CD4-positive, alpha-beta T cell treated with Interleukin-15 for 4 hours (primary cell): ENCODE measurements at places on chromosomes 6 and 20.

DNA sequence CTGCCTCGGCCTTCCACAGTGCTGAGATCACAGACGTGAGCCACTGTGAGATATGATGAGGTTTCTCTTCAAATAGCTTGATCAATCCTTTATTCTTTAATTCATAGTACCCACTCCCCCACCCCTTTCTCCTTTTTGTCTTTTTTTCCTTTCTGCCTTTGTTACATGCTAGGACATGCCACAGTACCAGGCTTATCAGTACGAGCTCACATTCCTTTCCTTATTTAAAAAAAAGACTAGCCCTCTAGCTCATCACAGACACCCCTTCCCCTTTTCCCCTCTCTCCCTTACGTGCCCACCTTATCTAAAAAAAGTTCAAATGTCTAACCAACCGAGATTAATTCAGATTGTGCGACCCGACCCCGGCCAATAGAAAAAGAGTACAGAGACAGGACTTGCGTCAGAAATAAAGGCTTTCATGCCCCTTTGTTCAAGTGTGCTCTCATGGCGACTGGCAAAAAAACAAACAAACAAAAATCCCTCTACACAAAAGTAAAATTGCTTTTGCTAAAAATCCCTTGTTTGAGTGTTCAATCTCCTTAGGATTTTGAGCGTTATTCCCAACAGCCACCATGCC, 49.2 kb downstream of the MRAP2 start:
- no peak for DNase-seq

- no peak for DNase-seq
These were observed 3.9 kb downstream of the SYNJ2 start for GRCh38 chr6:157985378-157986155.

- no peak for DNase-seq
These were observed 150.8 kb downstream of the ASCC3 start for GRCh38 chr6:100730001-100730980.

- no peak for DNase-seq
These were observed 84.3 kb downstream of the THBS2 start for GRCh38 chr6:169169375-169169774.

GRCh38 chr6:33885132-33886057, 81.6 kb upstream of the MLN start:
- no peak for DNase-seq

GRCh38 chr6:75208298-75209183, 2.7 kb upstream of the COL12A1 start:
- DNase-seq, result peak; percentile 80

DNA sequence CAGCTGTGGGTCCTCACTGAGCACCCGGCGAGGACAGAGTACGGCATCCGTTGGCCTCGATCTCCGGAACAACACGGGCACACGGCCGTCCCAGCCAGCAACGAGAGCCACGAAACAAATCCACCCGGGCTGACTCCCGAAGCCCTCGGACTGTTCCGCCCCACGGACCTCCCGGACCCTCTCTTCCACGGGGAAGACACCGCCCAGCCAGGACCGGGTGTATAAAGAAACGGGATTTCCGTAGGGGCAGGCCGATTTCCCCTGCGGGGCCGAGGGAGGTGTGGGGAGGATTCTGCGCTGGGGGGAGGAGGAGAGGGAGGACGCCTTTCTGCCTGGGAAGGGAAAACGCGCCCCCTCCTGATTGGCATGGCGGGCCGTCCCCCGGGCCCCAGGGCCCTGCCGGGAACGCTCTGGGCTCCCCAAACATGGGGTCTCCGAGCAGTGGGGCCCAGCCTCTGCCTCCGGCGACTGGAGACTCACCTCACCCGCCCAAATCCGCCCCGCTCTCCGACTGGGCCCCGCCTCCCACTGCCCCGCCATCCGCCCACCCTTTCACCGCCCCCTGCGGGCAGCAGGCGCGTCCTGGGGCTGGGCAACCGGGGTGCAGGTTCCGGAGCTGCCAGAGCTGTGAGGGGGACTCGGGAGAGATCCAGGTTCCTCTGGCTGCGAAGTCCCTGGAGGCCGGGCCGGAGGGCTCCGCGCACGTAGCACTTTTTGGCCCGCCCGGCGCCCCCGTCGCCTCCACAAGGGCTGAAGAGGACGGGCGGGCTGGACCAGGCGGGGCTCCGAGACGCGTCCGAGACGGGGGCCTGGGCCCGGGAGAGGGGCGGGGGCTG, 679 bp upstream of the PPDPF start:
- DNase-seq, result peak; percentile 62

- no peak for DNase-seq
These were observed 5.0 kb downstream of the SRC start for GRCh38 chr20:37350649-37351574.

DNA sequence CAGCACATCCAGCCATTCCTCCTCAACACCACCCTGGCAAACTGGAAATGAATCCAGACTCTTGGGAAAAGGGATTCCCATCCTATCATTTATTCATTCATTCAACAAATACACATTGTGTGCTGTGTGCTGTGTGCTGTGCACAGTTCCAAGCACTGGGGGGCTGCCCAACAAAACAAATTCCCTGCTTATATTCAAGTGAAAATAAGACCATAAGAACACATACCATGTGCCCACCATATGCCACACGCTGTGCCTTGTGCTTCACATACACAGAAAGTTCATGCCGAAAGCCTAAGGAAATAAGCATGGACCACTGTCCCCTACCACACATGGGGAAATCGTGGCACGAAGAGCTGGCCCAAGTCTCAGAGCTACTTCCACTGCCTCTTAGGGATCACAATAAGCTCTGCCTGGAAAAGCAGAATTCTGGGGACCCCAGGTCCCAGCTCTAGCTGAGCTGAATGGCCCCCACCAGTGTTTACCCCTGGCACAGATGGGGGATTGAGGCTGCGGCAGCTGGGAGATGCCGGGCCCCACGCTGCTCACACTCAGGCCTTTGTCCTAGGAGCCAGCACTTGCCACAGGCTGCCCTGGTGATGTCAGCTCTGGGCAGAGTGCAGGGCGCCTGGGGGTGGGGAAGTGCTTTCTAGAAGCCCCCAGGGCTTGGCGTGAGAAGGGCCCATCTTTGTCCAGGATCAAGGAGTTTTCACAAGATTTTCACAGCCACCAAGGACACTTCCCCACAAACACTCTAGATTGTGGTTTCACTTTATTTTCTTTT, 99.6 kb downstream of the PREX1 start:
- no peak for DNase-seq
